Activated T-cell treated with anti-CD3 and anti-CD28 coated beads, Interleukin-2, amount 50 U/mL, for 72 hours (primary cell): ENCODE measurements at places on chromosomes 3 and 15. TPM values are rescaled to one million over a fixed set of nuclear protein-coding genes. Genes with fewer than 3 reads are reported as not detected.

Gene PPP1R14D
- not detected for total RNA-seq

Gene NPHP3
- 24.1 TPM for total RNA-seq

DNA sequence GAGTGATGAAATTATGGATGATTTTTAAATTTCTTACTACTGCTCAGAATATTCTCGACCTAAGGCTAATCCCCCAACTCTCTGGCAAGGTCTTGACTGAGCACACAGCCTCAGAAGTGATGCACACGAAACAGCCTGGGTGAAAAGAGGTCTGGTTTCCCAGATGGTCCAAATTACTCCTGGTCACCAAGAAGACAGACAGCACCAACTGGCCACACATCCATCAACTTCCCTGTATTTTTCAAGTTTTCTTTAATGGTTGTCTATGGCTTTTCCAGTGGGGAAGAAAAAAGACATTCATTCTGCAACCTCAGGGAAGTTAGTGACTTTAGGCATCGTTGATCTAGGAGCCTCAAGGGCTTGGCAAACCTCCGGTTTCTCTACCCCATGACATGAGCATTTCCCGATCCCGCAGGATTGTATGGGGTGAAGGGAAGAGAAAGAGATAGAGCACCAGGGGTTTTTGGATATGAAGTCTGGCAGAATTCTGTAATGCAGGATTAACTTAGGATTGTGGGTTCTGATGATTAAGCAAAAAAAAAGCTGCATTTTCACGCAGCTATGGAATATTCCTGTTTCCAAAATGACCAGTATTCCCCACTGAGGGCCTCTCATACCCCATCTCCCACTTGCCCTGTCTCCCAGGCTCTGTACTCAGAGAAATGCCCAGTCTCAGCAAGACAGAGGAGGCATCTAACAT lies 62.2 kb downstream of the UMPS start:
- peaks cover 6% of the 10 kb centered on the region for H3K4me1 ChIP-seq
- H3K27me3 ChIP-seq = peaks cover 7% of the 10 kb centered on the region
- no peak overlapping the region for H3K4me3 ChIP-seq
- H3K36me3 ChIP-seq = no peaks in the 10 kb centered on the region

GRCh38 chr15:89768071-89768500 lies 8.0 kb upstream of the MESP2 start:
- no peaks in the 10 kb centered on the region for H3K27me3 ChIP-seq
- no peak overlapping the region for H3K27ac ChIP-seq
- H3K4me3 ChIP-seq = no peak overlapping the region
- DNase-seq = no peak

- H3K27me3 ChIP-seq = no peaks in the 10 kb centered on the region
- peaks cover 19% of the 10 kb centered on the region for H3K4me1 ChIP-seq
- no peak overlapping the region for H3K27ac ChIP-seq
Measured at GRCh38 chr15:80997692-80998091, 3.0 kb upstream of the TLNRD1 start.

DNA sequence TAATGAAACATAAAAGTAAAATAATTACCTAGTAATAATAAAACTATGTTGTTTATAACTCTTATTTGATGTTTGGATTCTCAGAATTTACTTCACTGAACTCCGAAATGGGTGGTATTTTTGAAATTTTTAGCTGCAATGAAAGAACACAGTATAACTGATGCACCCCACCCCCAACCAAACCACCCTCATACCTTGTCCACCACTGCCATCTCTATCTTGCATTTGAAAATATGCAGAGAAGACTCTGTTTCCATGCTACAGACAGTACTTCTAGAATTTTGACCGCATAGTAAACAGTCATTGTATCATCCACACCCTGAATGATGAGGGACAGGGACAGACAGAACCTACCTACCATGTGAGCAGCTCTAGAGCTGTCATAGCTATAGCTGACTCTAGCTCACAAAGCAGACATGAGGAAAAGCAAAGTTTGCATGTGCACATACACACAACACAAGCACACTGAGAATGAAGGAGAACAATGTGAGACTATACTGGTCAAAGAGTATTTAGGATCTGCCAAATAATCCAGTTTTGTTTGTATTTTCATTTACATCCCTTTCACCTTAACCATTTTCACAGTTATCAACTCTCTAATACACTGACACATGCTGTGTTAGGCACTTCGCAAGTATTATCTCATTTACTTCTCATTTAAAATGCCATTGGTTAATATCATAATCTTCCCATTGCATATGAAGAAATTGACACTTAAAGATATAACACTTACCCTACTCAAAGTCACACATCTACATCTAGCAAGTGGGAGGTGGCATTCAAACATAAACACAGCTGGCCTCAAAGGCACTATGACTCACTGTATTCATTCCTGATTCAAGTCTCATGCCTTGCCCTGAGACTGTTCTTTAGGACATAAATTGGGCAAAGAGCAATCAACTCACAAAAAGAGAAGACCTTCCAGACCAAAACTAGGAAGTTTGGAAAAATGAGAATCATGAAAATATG lies 1014.7 kb upstream of the CFAP20DC start:
- H3K36me3 ChIP-seq = peaks cover 2% of the 10 kb centered on the region
- peak overlapping the region; percentile 63 for H3K4me3 ChIP-seq

DNA sequence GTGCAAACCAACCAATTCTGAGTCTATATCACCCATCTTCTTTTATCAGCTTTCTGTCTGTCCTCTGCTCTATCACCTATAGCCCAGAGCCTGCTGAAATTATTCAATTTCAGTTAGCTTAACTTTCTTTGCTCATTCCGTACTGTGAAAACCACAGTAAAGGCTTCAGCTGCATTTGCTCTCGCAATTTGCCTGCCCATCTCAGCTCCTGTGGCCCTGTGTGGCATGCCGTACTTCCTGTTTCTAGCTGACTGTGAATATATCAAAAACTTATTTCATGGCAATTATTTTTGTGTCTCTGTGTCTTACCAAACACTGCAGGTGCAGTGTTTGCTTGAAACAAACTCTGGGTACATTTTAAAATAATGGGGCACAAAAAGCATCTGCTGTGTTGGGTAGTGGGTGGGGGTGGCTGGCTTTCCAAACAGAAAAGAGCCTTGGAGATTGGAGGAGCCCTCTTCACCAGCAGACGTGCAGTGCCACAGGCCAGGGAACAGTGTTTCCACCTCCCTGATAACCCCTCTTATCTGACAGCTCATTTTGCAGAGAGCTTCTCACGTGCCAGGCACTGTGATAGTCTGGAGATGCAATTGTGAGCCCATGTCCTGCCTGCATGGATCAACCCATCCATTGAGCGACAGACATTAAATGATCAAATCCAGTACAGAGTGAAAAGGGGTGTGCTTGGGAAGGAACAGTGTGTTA lies 45.2 kb downstream of the GASK1A start:
- H3K27me3 ChIP-seq = no peaks in the 10 kb centered on the region
- H3K4me1 ChIP-seq = peaks cover 55% of the 10 kb centered on the region
- H3K4me3 ChIP-seq = peak overlapping the region; percentile 31
- DNase-seq = peak; percentile 50

GRCh38 chr15:91975241-91975978 lies 121.9 kb downstream of the SLCO3A1 start:
- no peak for DNase-seq
- no peaks in the 10 kb centered on the region for H3K27me3 ChIP-seq
- no peak overlapping the region for H3K4me3 ChIP-seq
- H3K27ac ChIP-seq = no peak overlapping the region
- peaks cover 6% of the 10 kb centered on the region for H3K4me1 ChIP-seq

DNA sequence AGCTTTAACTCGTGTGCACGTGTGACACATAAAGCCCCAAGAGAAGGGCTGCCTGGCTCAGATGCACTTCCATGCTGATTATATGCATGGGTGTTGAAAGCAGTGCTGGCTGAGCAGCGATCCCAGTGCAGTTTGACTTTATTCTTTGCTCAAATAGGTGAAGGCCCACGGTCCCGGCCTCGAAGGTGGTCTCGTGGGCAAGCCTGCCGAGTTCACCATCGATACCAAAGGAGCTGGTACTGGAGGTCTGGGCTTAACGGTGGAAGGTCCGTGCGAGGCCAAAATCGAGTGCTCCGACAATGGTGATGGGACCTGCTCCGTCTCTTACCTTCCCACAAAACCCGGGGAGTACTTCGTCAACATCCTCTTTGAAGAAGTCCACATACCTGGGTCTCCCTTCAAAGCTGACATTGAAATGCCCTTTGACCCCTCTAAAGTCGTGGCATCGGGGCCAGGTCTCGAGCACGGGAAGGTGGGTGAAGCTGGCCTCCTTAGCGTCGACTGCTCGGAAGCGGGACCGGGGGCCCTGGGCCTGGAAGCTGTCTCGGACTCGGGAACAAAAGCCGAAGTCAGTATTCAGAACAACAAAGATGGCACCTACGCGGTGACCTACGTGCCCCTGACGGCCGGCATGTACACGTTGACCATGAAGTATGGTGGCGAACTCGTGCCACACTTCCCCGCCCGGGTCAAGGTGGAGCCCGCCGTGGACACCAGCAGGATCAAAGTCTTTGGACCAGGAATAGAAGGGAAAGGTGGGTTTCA lies 87.7 kb downstream of the DNASE1L3 start:
- no peak overlapping the region for H3K27ac ChIP-seq
- no peaks in the 10 kb centered on the region for H3K4me1 ChIP-seq
- no peak for DNase-seq
- H3K4me3 ChIP-seq = no peak overlapping the region
- peaks cover 7% of the 10 kb centered on the region for H3K36me3 ChIP-seq
- H3K27me3 ChIP-seq = no peaks in the 10 kb centered on the region

GRCh38 chr3:126049289-126050049 lies 34.5 kb downstream of the SLC41A3 start:
- no peak overlapping the region for H3K4me3 ChIP-seq
- DNase-seq = no peak
- no peaks in the 10 kb centered on the region for H3K27me3 ChIP-seq
- peaks cover 20% of the 10 kb centered on the region for H3K4me1 ChIP-seq

DNA sequence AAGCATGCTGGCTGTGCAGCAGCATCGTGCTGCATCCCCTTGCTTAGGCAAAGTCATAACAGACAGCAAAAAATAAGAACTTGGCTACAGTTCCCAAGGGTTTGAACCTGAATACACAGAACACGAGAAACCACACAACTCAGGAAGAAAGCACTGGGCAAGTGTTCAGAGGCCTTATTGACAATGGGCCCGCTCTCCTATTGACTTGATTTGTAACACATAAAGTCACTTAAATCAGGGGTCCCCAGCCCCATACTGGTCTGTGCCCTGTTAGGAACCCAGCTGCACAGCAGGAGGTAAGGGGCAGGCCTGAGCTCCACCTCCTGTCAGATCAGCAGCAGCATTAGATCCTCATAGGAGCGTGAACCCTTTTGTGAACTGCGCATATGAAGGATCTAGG lies 145.1 kb downstream of the LSAMP start:
- no peak overlapping the region for H3K4me3 ChIP-seq
- no peaks in the 10 kb centered on the region for H3K4me1 ChIP-seq

GRCh38 chr3:185924375-185924774 lies 13.4 kb downstream of the TRA2B start:
- no peak for DNase-seq
- H3K27me3 ChIP-seq = no peaks in the 10 kb centered on the region
- no peak overlapping the region for H3K4me3 ChIP-seq
- peaks cover 67% of the 10 kb centered on the region for H3K4me1 ChIP-seq
- H3K27ac ChIP-seq = peak overlapping the region; percentile 56

DNA sequence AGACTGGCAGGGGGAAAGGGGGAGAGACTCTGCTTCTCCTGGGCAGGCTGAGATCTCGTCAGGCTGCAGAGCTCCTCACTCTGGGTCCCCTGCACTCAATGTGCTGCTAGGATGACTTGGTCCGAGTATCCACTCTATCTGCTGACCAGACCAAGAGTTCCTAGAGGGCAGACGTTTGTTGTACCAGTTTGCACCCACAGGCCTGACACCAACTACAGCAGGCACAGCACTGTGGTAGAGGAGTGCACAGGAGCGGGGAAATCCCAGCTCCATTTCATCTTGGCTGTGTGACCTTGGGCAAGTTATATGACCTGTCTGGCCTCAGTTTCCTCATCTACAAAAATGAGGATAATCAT lies 29.0 kb downstream of the CCDC12 start:
- H3K36me3 ChIP-seq = peaks cover 4% of the 10 kb centered on the region
- H3K4me1 ChIP-seq = peaks cover 76% of the 10 kb centered on the region
- no peaks in the 10 kb centered on the region for H3K27me3 ChIP-seq
- peak overlapping the region; percentile 91 for H3K27ac ChIP-seq

- no peak overlapping the region for H3K27ac ChIP-seq
Measured at GRCh38 chr3:37745076-37745475, 116.6 kb upstream of the CTDSPL start.

- no peaks in the 10 kb centered on the region for H3K27me3 ChIP-seq
- H3K4me3 ChIP-seq = no peak overlapping the region
- no peak for DNase-seq
- H3K4me1 ChIP-seq = no peaks in the 10 kb centered on the region
- H3K36me3 ChIP-seq = peaks cover 2% of the 10 kb centered on the region
Measured at GRCh38 chr3:141811348-141811747, 48.1 kb downstream of the GRK7 start.
